GM12865 (cell line): ENCODE measurements at places on chromosomes 2 and 18.
A peak's percentile ranks its signal among the peaks of the same experiment; 100 is the strongest.

DNA sequence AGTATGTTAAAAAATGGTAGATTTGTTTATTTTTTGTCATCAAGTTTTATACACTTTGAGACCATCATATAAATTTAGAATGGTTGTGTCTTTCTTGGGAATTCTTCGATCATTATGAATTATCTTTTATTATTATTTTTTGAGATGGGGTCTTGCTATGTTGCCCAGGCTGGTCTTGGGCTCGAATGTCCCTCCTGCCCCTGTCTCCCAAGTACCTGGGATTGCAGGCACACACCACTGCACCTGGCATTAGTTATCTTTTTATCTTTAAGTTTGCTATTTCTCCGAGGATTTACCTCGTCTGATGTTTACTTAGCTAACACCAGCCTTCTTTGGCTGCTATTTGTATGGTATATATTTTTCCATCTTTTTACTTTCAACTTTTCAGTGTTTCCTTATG is 100.0 kb downstream of the BIRC6 start:
- no peak for DNase-seq

- DNase-seq = no peak
These were observed 152.8 kb downstream of the DSEL start for GRCh38 chr18:67363694-67364093.

DNA sequence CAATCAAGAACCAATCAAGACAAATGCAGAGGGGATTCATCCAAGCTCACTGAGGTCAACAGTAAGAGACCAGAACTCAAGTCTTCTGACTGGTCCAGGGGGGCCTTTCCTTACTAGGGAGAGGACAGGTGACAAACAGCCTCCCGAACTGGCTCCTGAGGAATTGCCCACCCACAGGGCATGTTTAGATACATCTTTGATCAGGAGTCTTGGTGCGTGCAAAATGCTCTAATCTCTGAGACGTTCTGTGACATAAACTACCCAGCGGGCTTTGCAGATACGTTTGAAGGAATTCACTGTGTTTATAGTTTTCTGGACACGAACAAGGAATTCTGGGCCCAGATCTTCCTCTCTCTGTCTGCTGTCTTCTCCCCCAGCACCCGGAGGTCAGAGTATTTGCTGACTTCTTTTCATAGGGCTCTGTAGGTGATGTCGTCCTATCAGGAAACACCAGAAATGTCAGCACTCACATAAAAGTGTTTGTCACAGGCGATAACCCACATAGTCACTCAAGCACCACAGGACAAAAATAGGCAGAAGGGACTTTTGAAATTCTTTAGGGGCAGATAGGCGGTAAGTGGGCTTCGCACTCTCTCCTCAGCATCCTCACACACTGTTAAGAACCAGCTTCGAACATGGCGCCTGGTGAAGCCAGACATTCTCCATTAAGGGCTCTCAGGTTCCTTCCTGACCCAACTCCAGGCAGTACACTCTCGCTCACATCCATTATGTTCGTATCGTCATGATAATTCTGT is 349.0 kb downstream of the CYRIA start:
- DNase-seq = no peak

DNA sequence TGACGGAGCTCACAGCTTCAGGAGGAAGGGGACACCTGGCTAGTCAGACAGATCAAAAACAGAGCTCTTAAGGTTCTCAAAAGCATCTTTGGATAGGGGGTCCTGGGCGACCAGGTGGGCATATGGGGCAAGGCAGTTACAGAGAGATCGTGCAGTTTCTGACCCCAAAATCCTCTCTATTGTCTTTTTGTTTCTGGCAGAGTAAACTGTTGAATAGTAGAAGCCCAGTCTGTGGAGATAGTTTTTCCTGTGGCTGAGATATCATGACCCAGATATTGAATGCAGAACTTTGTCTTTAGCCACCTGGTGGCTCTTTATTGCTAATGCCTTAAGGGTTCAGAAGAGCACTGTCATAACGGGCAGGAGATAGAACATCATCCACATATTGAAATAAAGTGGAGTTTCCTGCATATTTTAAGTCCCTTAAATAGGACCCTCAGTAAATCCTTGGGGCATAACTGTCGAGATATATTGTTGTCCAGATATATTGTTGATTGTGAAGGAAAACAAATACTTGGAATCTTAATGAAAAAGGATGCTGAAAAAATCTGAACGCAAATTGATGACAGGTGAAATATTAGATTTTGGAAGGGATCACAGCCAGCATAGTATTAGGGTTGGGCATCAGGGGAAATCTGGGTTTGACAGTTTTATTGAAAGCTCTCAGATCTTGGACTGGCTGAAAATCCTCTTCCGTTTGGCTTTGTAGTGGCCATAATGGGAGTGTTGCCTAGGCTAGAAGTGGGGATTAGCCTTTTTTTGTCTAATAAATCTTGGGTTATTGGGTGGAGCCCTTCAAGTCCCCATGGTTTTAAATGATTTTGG is 14.1 kb upstream of the ZDBF2 start:
- peak; percentile 48 for DNase-seq

GRCh38 chr2:6025391-6025790 is 333.2 kb downstream of the SOX11 start:
- no peak for DNase-seq

DNA sequence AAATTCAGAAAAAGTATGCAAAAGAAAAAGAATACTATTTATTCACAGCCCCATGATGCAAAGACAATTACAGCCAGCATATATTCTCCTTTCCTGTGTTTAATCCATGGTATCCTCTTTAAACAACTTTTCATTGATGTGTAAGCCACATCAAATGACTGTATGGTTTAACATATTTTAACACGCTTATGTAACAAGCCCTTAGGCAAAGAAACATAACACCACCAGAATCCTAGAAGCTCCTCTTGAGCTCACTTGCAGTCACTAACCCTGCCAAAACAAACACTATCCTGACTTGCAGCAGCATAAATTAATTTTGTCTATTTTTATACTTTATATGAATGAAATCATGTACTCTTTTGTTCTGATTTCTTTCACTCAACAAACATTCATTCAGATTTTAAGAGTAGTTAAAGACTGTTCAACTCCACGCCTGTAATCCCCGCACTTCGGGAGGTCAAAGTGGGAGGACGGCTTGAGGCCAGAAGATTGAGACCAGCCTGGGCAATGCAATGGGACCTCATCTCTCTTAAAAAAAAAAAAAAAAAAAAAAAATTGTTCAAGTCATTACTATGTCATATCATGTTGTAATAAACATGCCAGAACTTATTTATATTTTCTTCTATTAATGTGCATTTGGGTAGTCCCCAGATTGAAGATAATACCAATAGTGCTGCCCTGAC is 226.3 kb downstream of the NBAS start:
- no peak for DNase-seq

- DNase-seq = no peak
These were observed 95.2 kb upstream of the HS6ST1 start for GRCh38 chr2:128413718-128414341.

DNA sequence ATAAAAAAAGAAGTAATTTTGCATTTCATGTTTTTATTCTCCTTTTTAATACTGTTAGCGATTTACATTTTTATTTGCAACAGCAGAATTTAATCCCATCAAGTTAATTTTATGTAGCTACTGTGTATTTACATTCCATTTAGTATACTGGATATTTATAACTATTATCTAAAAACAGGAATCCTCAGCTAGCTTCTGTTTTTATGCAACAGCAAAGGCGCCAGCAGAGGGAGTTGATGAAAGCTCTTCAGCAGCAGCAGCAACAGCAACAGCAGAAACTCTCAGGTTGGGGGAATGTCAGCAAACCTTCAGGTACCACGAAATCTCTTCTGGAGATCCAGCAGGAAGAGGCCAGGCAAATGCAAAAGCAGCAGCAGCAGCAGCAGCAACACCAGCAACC is 26.2 kb upstream of the SNORC start:
- DNase-seq = no peak

- DNase-seq = no peak
These were observed 266.0 kb downstream of the SH3BP4 start for GRCh38 chr2:235217846-235218245.

DNA sequence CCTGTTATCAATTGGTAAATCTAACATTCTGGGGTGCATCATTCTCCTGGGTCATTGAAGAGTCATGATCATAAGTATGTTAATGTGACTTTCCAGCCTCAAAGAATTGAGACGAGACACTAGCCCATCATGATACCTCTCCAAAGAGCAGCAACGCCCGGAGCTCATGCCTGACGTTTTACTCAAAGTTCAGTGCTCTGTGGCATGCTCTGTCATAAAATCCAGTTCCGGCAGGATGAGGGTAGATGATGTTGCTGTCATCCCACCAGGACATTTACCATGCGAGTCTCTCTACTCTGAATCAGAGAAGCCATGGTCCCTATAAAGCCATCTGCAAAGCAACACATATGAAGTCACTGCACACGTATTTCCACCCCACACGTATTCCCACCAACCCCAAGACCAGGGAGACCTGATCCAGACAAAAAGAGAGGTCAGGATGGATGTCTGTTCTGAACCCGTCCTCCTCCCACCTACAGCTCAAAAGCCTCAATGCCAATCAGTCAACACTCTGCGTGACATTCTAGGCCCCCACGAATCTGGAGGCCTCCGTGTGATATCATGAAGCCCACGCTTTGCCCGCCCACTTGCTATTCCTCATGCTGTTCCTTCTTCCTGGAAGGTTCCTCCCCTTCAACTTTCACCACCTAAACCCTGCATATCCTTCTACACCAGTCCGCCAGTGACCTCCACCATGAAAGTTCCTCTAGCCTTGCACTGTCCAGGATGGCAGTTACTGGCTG is 85.8 kb downstream of the DNMT3A start:
- DNase-seq = no peak

GRCh38 chr2:138252587-138252986 is 249.0 kb upstream of the SPOPL start:
- no peak for DNase-seq

DNA sequence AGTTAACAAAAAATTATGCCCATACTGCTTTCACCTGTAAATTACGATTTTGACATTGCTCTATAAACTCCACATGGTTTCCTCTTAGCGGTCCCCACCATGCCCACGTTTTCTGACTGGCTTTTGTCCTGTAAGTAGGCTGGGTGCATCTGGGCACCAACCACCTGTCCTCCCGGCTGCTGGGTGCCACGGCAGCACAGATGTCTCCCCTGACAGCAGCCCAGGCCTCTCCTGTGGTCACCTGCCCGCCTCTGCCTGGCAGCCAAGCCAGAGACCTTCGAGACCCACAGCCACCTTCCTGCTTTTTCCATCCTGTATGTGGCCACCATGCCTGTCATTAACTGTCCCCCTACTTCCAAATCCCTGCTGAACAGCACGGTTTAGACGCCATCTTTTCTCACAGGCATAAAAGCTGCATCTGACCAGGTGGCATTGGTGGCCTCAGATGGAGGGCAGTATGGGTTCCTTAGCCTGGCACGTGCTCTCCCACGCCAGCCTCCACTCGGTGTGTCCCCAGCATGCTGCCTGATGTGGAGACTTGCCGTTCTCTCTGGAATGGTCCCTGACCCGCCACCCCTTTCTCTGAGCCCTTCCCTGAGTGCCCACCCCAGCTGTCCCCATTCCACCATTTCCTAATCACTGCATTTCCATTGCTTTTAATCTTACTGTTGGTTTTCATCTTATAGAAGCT is 18.9 kb downstream of the SNORC start:
- no peak for DNase-seq

DNA sequence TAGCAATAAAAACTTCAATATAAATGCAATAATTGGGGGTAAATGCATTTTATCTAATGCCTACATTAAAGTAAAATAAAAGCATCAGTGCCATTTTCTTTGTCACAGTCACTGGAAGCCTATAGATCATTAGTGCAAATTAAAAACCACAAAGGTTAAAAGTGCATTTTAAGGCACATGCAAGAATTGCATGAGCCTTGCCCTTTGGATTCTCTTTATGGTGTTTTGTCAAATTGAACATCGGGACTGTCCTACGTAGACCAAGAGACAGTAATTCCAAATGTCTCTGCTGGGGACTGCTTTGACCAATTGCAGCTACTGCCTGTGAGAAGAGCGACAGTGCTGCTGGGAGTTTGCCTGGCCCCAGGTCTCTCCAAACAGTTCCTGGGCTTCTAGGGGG is 130.3 kb upstream of the SATB2 start:
- no peak for DNase-seq

DNA sequence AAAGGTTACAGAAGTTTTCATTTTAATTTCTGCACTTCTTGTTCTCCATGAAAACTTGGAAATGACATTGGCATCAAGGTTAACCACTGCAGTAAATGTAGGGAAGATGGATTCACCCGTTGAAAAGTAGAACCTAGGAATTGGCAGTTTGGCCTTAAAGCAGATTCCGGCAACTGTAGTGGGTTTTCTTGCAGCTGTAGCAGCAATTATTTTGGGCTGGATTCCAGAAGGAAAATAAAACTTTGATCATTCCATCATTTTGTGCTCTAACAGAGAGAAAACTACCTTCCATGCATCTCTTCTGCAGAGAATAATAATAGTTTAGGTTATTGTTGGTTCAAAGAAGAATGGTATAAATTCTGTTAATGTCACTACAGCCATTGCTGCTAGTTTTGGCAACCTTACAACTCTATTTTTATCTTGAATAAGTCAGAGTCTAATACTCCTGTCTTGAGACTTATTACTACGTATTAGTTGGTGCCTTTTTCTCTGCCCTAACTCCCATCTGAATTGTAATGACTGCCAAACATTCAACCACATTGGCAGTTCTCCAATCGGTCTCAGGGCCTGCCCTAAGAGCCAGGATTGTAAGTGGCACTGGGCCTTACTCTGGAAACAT is 178.1 kb upstream of the PIEZO2 start:
- DNase-seq = no peak

GRCh38 chr2:47038656-47039488 is 116.2 kb downstream of the STPG4 start:
- peak; percentile 14 for DNase-seq

DNA sequence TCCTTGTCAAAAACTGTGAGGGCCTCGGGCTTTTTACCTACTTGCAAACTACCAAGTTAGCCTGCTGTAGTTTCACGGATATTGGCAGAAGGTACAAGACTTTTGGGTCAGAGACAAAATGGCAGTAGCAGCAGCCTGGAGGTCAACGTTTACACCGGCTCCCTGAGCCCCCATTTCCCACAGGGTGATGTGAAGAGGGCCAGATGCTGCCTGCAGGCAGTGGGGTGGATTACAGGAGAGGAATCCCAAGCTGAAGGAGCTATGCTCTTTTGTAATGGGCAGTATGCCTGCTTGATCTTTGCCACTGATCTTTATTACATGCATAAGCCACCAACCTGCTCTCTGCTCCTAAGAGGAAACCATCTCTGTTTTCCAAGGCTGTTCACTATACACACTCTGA is 29.5 kb upstream of the SP5 start:
- no peak for DNase-seq

- no peak for DNase-seq
These were observed 666.1 kb downstream of the SATB2 start for GRCh38 chr2:198791623-198792022.

DNA sequence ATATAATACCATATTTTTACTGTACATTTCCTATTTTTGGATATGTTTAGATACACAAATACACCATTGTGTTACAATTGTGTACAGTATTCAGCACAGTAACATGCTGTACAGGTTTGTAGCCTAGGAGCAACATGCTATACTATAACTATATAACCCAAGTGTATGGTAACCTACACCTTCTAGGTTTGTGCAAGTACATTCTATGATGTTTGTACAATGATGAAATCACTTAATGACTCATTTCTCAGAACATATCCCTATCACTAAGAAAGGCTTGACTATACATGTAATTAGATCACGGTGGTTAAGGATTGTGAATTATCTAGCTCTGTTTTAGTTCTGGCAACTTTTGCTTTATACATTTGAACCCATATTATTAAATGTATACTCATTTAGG is 31.3 kb downstream of the NPHP1 start:
- no peak for DNase-seq
